Fibroblast of the conjunctiva (primary cell): ENCODE measurements at places on chromosomes 5 and 9.

DNA sequence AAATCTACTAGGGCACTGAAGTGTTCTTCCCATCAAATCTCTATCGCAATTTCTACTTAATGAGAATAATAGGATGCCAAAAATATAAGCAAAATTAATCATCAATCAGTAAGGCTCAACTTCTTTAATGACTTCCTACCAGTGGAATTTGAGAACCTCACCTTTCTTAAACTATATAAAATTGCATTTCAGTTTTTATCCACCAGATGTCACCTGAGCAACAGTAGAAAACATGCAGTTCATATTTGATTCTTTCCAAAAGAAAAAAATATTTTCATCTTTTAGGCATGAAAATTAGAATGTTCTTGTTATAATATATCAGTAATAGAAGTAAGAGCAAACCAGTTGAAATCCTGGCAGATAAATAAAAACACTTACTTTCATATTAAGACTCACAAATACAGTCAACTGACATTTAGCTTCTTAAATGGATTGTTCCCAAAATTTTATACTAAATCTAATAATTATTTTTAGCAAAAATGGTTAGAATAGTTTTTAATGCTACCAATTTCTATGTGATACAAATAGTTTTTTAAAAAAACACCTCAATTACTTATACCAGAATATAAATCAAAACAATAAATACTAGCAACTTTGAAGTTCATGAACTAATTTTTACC, 13.4 kb upstream of the CCDC112 start:
- DNase-seq, result peak; percentile 24

DNA sequence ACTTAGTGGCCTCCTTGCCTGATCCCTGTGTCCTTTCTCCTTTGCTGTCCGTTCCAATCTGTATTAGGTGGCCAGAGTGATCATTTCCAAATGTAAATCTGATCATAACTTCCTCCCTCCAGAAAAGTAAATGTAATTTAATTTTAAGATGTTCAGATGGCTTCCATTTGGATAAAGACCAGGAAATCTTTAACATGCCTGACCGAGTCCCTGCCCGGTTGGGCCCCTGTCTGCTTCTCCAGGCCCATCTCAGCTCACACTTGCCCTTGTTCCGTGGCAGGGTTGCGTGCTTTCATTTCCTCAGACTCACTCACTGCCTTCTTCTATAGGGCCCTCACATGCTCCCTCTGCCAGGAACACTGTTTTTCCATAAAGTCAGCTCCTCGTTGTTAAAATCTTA, 7.6 kb downstream of the MAP3K1 start:
- no peak for DNase-seq

DNA sequence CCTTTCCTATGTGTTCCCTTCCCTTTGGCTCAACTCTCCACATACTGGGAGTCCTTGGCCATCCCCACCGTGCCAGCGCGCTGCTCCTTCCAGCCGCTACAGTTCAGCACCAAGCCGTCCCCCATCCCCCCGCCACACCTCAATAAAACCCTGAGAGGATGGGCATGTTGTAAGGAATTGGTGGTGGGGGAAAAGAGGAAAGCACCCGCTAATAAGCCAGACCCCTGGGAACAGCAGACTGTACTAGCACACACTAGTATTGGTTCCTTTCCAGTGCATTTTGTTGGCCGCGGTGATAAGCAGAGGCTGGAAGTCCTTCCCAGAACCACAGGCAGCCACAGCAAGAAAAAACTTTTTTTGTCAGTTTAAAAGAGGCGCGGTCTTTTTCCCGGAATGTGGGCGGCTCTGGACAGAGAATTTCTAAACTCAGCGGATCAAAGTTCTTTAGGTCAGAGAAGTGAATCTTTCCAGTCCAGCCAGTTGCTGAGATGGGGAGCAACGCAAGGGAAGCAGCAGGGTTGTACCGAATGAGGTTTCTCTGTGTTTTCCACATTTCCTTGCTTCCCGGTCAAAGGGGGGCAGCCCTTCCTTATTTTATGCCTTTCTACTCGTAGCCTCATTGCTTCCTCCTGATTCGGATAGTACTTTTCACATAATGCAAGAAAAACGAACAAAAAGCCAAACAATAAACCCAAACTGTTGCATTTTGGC, 2.1 kb downstream of the CHSY3 start:
- DNase-seq, result peak; percentile 21

DNA sequence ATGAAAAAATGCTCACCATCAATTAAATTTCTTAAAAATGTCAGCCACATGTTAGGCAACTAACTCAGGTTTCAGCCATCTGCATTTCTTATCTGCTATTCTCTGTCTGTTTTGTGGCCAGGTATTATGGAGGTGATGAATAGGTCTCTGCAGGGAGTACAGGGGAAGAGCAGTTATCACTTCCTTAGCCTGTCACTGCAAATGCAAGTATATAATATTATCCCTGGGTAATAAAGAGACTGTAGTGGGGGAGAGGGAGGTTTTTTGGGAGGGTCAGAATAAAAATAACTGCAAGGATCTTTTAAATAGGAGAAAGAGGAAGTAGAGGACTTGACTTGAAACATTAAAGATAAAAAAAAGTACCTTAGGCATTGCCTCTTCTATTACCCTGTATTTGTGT, 49.6 kb upstream of the PTGER4 start:
- DNase-seq, result no peak

- DNase-seq, result no peak
These were observed 1.9 kb downstream of the TERT start for GRCh38 chr5:1292846-1293415.

DNA sequence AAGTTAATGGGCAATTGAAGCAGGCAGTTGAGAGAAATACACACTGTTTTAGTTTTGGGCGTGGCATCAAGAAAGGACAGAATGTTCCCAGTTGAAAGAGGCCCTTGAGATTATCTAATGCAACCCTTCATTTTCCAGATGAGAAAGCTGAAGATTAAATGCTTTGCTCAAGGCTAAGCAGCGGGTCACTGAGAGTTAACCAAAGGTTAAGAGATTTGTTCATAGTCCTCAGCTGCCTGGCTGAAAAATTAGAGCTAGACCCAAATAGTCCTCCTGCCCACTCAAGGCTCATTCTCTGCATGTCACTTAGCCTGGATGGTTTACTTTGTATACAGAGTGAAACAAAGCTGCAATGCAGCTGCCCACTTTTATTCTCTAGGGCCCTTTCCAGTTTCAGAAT, 46.7 kb upstream of the MAMDC2 start:
- peak; percentile 78 for DNase-seq
